ENCODE measurements at places on chromosomes 3 and 15. TPM values are rescaled to one million over a fixed set of nuclear protein-coding genes. Genes with fewer than 3 reads are reported as not detected.

CCDC13 gene
- total RNA-seq: 5.2 TPM

DNA sequence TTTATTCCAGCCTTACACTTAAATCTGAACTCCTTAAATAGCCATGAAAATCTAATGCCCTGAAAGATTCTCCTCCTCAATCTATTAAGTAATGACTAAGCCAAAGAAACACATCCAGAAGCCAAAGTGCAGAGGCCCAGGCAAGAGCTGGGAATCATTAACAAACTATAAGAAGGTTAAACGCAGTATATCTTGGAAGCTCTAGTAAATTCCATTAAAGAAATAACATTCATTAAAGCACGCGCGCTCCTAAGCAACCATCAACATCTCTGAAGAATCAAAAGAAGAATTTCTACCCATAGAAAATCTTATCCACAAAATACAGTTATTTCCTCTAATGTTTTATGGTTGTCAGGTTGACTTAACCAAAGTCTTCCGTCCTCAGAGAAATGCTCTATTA lies 29.5 kb downstream of the MB21D2 start:
- H3K27me3 ChIP-seq: no peaks in the 10 kb centered on the region
- peaks cover 6% of the 10 kb centered on the region for H3K4me1 ChIP-seq
- DNase-seq: no peak
- H3K4me3 ChIP-seq: no peak overlapping the region
- H3K27ac ChIP-seq: no peak overlapping the region

GRCh38 chr3:150248116-150248887 lies 159.8 kb upstream of the TSC22D2 start:
- no peaks in the 10 kb centered on the region for H3K27me3 ChIP-seq
- peaks cover 23% of the 10 kb centered on the region for H3K4me1 ChIP-seq
- H3K36me3 ChIP-seq: no peaks in the 10 kb centered on the region
- DNase-seq: no peak
- H3K27ac ChIP-seq: no peak overlapping the region
- no peak overlapping the region for H3K4me3 ChIP-seq

DNA sequence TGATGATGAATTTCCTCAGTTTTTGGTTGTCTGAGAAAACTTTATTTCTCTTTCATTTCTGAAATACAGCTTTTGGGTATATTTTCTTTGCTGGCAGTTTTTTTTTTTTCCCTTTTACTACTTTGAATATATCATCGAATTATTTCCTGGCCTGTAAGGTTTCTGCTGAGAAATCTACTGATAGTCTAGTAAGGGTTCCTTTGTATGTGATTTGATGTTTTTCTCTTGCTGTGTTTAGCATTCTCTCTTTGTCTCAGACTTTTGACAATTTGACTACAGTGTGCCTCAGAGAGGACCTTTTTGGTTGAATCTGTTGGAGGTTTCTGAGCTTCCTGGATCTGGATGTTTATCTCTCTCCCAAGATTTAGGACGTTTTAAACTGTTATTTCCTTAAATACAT lies 336.0 kb downstream of the CACNA2D3 start:
- no peaks in the 10 kb centered on the region for H3K27me3 ChIP-seq
- DNase-seq: no peak
- H3K27ac ChIP-seq: no peak overlapping the region
- no peaks in the 10 kb centered on the region for H3K36me3 ChIP-seq
- H3K4me3 ChIP-seq: no peak overlapping the region

- no peak overlapping the region for H3K27ac ChIP-seq
- H3K36me3 ChIP-seq: no peaks in the 10 kb centered on the region
- no peak for DNase-seq
- H3K4me3 ChIP-seq: no peak overlapping the region
- H3K27me3 ChIP-seq: no peaks in the 10 kb centered on the region
- H3K4me1 ChIP-seq: peaks cover 13% of the 10 kb centered on the region
Observed at GRCh38 chr3:43497905-43498365, 123.9 kb downstream of the ANO10 start.

DNA sequence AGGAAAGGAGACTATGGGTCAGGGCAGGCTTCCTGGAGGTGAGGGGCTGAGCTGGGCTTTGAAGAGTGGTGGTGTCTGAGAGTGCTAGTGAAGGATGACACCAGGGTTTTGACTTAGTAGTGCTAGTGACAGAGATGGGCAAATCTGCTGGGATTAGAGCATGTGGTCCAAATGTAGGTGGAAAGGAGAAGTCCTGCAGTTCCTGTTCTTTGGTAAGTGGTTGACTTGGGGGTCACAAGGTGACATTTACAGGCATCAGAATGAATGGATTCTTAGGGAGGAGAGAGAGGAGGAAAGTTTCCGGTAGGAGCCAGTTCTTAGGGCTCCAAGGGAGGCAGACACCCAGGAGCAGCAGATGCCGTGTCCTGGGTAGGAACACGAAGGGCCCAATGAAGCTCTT lies 796 bp upstream of the DOCK3 start:
- peaks cover 14% of the 10 kb centered on the region for H3K4me1 ChIP-seq
- no peak for DNase-seq
- H3K36me3 ChIP-seq: no peaks in the 10 kb centered on the region

GRCh38 chr3:150497956-150498355 lies 48.3 kb downstream of the SERP1 start:
- H3K36me3 ChIP-seq: no peaks in the 10 kb centered on the region
- H3K4me3 ChIP-seq: no peak overlapping the region
- no peak for DNase-seq
- no peaks in the 10 kb centered on the region for H3K4me1 ChIP-seq
- H3K27ac ChIP-seq: no peak overlapping the region

DNA sequence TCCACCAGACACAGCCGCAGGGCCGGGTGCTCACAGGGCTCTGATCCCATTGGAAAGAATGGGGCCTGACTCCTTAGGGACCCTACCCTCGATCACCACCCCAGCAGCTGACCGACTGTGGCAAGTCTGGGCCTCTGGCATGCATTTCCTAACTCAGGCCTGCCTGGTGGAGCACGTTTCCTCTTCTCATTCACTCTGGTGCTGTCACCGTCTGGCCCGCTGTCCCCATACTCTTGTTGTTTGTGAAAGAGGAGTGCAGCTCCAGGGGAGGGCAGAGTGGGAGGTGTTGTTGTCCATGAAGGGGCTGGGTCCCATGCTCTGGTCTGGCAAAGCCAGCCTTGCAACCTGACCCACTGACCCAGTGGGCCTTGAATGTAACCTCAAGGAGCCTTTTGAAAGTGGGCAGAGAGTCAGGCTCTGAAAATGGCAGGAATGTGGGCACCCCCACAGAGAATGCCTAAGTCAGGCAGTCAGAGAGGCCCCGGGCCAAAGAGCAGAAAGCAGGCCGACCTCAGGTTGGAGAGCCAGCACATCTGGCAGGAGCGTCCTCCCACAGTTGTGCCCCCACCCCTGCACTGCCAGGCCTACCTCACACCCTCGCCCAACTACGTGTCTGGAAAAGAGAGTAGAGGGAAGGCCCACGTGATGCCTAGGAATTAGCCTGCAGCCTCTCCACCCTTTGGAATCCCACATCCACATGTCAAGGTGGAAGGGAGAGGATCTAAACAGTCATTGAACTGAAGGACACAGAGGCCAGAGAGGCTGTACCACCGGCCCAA lies 10.9 kb downstream of the SEMA7A start:
- H3K27me3 ChIP-seq: no peaks in the 10 kb centered on the region
- no peak for DNase-seq
- no peak overlapping the region for H3K4me3 ChIP-seq
- no peaks in the 10 kb centered on the region for H3K36me3 ChIP-seq

GRCh38 chr3:46660543-46661523 lies 32.6 kb downstream of the ALS2CL start:
- DNase-seq: peak; percentile 56
- H3K27ac ChIP-seq: no peak overlapping the region
- no peaks in the 10 kb centered on the region for H3K27me3 ChIP-seq
- H3K36me3 ChIP-seq: no peaks in the 10 kb centered on the region

- peak overlapping the region; percentile 21 for H3K27ac ChIP-seq
- no peaks in the 10 kb centered on the region for H3K27me3 ChIP-seq
- no peak overlapping the region for H3K4me3 ChIP-seq
- peaks cover 19% of the 10 kb centered on the region for H3K36me3 ChIP-seq
- H3K4me1 ChIP-seq: peaks cover 65% of the 10 kb centered on the region
- DNase-seq: no peak
Observed at GRCh38 chr15:40335938-40336743, 4.6 kb downstream of the CCDC9B start.

DNA sequence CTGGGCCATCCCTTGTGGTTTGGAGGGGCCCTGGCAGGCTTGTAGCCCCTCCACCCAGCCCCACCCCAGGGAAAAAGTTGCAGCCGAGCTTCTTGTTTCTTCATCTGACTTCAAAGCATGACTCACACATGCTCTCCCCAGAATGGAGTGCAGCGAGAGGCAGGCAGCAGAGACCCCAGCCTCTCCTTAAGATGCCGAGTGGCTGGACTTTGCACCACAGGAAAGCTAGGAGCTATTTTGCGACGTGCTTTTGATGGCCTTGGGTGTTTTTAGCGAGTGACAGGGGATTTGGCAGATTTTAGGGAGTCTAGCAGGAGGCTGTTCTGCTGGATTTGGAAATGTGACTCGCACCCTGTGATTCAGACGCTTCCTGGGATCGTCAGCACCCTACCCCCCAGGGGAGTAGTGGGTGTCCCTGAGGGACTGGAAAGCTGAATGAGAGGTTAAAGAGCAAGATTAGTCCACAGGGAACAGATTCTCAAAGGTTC lies 14.2 kb downstream of the BAHD1 start:
- no peaks in the 10 kb centered on the region for H3K27me3 ChIP-seq
- H3K4me1 ChIP-seq: peaks cover 48% of the 10 kb centered on the region
- H3K36me3 ChIP-seq: peaks cover 8% of the 10 kb centered on the region

DNA sequence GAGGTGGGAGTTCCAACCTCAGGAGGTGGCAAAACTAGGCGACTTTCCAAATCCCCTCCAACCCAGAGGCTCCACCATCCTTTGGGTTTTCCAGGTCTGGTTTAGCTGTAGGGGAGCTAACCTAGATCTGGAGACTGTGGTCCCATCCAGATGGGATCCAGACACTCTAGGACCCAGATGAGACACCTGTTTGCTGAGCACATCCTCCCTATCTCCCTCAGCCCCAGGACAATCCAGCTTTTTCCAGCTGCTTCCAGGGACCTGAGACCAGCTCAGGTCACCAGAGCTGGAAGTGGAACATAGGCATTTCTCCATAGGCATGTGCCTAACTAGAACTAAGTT lies 18.2 kb downstream of the CRTAP start:
- no peak for DNase-seq
- no peaks in the 10 kb centered on the region for H3K4me1 ChIP-seq
- no peaks in the 10 kb centered on the region for H3K27me3 ChIP-seq

DNA sequence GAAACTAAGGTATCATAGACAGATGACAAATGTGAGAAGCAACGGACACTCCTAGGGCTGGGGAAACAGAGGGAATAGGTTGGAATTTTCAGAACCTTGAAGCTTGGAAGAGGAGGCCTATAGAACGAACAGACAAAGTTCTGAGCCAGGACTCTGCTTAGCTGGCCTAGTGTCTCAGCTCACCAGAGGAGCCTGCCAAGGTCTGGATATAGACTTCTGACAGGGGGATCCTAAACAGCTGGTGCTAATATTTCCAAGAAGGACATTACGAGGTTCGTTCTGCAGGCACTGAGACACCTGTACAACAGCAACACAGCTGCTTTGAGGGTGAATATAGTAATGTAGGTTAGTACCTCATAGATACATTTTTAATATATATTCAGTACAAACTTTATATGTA lies 266.3 kb downstream of the CHL1 start:
- no peaks in the 10 kb centered on the region for H3K4me1 ChIP-seq
- no peak overlapping the region for H3K27ac ChIP-seq
- no peaks in the 10 kb centered on the region for H3K36me3 ChIP-seq
- no peak overlapping the region for H3K4me3 ChIP-seq
- no peaks in the 10 kb centered on the region for H3K27me3 ChIP-seq

GRCh38 chr15:65255486-65256140 lies 31.1 kb downstream of the PARP16 start:
- no peaks in the 10 kb centered on the region for H3K27me3 ChIP-seq
- no peak overlapping the region for H3K4me3 ChIP-seq
- H3K27ac ChIP-seq: no peak overlapping the region
- H3K36me3 ChIP-seq: peaks cover 18% of the 10 kb centered on the region

DNA sequence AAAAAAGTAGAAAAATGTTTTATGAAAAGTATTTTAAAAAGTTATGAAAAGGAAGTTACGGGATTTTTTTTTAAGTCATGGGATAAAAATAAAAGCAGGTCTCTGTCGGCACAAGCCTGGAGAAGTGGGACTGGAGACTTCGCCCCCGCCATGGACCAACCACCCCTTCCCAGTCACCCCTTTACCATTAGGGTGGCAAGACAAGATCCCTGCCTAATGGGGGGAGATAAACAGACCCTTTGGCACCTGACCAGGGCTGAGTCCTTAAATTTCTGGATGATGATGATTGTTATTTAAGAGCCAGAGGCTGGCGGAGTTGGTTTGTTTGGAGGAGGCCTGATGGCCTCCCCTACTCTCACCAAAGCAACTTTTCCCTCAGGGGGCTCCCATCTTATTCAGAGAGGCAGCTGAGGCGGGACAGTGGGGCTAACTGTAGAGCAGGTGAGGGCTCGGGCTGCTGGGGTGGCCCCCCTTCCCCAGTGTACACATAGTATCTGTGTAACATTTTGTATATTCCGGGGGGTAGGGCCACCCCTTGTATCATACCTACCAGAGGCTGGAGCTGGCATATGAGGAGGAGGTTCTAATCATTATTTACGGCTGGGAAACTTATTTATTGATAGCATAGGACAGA lies 74.0 kb downstream of the ADAMTS7 start:
- H3K4me1 ChIP-seq: no peaks in the 10 kb centered on the region
- no peaks in the 10 kb centered on the region for H3K27me3 ChIP-seq
- DNase-seq: no peak
- no peak overlapping the region for H3K4me3 ChIP-seq
- no peak overlapping the region for H3K27ac ChIP-seq

DNA sequence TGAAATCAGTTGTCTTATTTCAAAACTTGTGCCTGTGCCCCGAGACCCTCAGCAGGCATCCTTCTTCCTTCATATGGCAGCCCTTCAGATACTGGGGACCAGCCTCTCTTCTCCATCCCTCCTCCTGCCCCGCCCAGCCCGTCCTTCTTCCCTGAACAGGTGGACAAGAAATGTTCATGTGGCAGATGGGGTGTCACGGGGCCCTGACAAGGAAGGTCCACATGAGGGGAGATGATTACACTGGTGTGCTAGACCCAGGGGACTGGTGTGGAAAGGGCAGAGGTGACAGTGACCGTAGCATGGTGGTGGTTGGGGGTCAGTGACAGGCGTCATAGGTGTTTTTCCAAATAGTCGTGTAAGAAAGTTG lies 150.9 kb downstream of the CHDH start:
- no peak overlapping the region for H3K4me3 ChIP-seq
- no peaks in the 10 kb centered on the region for H3K4me1 ChIP-seq
- no peaks in the 10 kb centered on the region for H3K27me3 ChIP-seq
- H3K36me3 ChIP-seq: no peaks in the 10 kb centered on the region
- no peak for DNase-seq

DNA sequence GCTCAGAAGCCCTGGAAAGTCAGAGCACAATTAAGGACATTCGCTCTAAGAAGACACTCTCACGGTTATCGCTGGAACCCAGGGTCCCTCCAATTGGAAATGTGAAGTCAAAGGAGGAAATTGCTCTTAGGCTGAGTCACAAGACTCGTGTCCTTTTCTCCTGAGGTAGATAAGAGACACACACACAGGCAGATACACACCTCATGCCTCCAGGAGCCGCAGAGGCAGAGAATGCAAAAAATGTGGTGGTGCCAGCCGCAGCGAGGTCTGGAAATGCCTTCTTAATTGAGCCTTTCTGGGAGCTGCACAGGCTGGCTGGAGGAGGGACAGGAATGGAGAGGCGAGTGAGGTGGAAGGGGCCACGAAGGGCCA lies 189.3 kb downstream of the OPA1 start:
- no peaks in the 10 kb centered on the region for H3K4me1 ChIP-seq
- no peaks in the 10 kb centered on the region for H3K36me3 ChIP-seq
- no peak overlapping the region for H3K27ac ChIP-seq
- no peak overlapping the region for H3K4me3 ChIP-seq
- no peaks in the 10 kb centered on the region for H3K27me3 ChIP-seq

GRCh38 chr3:146172586-146172985 lies 11.6 kb upstream of the PLOD2 start:
- H3K36me3 ChIP-seq: no peaks in the 10 kb centered on the region
- no peak overlapping the region for H3K4me3 ChIP-seq
- H3K27me3 ChIP-seq: no peaks in the 10 kb centered on the region
- no peak for DNase-seq

Measured in thyroid gland (tissue), 4 donors.